ENCODE measurements at places on chromosomes 12 and 14. TPM values are rescaled to one million over a fixed set of nuclear protein-coding genes. Genes with fewer than 3 reads are reported as not detected.

HEBP1 gene
- 13.5 TPM for total RNA-seq

DLK1 gene
- not detected for total RNA-seq

CIROP gene
- not detected for total RNA-seq

NPFF gene
- total RNA-seq = not detected

MIPOL1 gene
- 11.2 TPM for total RNA-seq

SLC2A3 gene
- 12.5 TPM for total RNA-seq

LRRC43 gene
- 0.50 TPM for total RNA-seq

STAC3 gene
- total RNA-seq = 1.2 TPM

MSRB3 gene
- 40.1 TPM for total RNA-seq

CPNE6 gene
- not detected for total RNA-seq

SLC6A12 gene
- total RNA-seq = 0.17 TPM

TSHR gene
- total RNA-seq = not detected

CINP gene
- 43.6 TPM for total RNA-seq

TULP3 gene
- 23.3 TPM for total RNA-seq

CFAP54 gene
- 1.6 TPM for total RNA-seq

AMIGO2 gene
- 241 TPM for total RNA-seq
